Activated CD8-positive, alpha-beta memory T cell treated with anti-CD3 and anti-CD28 coated beads for 1 hour (primary cell): ENCODE measurements at places on chromosomes 5 and 9.

DNA sequence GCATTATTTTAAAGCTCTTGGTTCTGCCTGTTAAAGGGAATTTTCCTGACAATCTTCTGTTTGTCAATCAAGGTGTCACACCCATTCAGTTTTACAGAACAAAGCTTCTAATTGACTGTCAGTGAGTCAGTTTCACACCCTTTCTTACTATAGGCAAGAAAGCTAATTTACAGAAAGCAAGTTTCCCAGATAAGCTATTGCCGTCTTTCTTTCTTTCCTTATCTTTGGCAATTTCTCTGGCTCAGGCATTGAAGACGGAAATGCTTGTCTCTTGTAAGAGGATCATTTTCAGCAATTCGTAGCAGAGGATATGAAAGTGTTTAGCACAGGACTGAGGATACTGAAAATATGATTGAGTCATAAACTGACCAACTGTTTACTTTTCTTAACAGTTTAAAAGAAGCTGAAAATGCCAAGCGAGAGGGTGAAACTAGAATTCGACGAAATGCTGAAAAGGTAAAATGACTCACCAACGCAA is 27.0 kb downstream of the SPINK5 start:
- DNase-seq, result no peak

DNA sequence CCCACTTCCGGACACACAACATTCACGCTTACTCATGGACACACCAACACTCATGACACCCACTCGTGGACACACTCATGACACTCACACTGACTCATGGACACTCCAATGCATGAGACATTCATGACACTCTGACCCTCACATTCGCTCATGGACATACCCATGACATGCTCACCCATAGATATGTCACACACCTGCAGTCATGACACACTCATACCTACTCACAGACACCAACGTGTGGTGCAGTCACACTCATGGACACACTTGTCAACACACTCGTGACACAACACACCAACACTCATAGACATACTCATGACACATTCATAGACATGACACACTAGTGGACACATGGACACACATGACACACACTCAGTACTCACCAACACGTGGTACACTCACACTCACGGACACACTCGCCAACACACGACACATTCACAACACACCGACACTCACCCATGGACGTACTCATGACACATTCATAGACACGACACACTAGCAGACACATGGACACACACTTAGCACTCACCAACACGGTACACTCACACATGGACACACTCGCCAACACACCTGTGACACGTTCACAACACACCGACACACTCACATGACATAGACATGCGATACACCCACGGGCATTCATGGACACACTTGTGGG is 73.4 kb downstream of the PHF2 start:
- DNase-seq, result no peak

DNA sequence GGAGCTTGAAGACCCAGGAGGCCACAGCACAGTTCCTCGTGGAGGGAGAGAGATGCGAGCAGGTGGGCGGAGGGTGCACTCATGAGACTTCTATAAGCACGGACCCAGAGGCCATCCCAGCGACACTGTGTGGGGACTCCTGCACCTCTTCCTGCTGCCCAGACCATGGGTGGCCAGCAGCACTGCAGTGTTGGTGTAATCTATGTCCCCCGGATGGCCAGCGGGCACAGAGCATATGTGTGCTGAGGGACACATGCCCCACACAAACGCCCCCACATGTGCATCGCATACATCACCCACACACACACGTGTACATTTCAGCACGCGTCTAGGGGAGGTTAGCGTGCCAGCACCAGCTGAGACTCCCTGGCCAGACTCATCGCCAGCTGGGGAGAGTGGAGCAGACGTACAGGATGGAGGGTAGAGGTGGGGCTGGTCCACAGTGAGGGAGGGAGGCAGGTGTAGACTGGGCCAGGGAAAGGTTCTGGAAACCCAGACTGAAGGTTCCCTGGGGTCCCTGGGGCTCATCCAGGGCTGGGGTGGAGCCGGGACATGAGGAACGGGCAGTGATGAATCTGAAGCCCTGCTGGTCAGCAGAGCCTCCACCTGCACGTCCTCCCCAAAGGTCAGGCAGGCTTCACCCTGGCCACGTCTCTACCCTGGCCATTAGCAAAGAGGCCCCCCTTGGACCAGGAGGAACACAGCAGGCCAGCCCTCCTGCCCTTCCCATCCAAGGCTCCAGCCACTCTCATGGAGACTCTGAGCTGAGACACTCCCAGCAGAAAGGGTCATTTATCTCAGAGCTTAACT is 27.6 kb downstream of the ADAMTS2 start:
- no peak for DNase-seq

DNA sequence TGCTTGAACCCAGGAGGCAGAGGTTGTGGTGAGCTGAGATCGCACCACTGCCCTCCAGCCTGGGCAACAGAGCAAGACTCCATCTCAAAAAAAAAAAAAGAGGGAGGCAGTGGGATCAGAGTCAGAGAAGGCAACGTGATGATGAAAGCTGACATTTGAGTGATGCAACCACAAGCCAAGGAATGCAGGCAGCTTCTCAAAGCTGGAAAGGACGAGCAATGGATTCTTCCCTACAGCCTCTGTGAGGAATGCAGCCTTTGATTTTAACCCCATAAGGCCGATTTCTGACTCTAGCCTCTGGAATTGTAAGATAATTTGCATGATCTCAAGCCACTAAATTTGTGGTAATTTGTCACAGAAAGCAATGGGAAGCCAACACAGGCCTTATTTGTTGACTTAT is 9.8 kb downstream of the TGFBI start:
- no peak for DNase-seq

DNA sequence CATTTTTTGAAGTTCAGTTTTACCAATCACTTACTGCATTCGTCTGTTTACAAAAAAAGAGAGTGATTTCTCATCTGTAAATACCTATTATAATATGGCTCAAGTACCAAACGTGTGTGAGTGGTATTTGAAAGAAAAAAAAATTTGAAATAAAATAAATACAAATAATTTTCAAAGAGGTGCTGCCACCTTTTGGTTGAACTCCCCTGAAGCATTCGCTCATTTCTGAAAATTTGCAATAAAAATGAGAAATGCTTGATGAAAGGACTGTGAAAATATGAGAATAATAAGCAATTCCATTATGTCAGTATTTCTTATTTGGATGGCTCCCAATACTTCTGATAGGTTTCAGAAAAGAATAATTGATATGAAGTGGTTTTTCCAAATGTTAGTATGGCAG is 409.9 kb downstream of the CTNND2 start:
- DNase-seq, result no peak

GRCh38 chr9:137619240-137620047 is 639 bp downstream of the EHMT1 start:
- no peak for DNase-seq
